ENCODE measurements at places on chromosomes 7 and 10.

- DNase-seq, result peak; percentile 75
Observed at GRCh38 chr10:121091961-121092719, 241.0 kb downstream of the WDR11 start.

GRCh38 chr7:70696201-70696754 is 435.7 kb upstream of the GALNT17 start:
- no peak for DNase-seq

DNA sequence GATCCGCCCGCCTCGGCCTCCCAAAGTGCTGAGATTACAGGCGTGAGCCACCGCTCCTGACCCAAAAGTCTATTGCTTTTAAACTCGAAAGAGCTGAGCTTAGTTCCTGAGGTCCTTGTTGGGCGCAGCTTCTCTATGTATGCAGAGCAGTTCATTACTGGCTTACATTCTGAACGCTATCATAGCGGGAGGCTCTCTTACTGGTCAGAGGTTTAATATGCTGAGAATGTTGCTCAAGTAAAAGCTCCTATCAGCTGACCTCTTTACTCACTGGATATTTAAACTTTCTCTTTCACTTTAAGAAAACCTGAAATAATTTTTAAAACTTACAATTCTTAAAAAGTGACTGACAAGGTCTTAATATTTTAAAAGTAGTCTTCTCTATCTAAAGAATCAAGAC is 160.8 kb upstream of the WNT16 start:
- DNase-seq, result no peak

DNA sequence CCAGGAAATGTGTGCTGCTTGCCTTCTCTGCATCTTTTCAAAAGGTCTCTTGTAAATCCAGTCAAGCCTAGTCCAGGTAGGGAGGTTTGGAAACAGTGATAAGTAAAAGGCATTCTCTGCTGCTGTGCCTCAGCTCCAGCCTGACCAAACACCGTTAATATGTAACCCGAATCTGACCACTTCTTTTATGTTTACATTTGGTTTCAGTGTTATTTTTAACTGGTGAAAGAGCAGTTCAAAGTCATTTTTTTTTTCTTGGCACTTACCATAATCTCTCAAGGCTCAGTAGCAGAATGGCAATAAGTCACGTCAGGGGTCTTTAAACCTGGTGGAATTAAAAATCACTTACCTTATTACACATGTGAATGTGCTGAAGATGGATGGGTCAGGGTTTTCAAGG is 216.8 kb downstream of the PTEN start:
- no peak for DNase-seq

- DNase-seq, result no peak
Observed at GRCh38 chr7:85292908-85293576, 106.2 kb upstream of the SEMA3D start.

DNA sequence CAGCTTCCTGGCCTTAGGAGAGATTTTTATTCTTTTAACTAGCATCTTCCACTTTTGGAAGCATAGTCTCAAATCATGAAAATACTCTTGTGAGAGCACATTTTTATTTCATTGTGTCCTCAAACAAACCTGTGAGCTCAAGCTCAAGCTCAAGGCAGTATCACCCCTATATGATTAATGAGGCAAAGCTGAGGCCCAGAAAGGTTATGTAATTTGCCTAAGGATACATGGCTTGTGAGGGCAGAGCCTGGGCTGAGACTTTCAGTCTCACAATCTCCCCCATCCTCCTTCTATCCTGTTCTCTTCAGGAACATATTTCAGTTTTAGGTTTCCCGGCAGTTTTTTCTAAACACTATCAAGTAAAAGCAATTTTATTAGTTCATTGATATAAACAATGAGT is 359.5 kb downstream of the PTEN start:
- DNase-seq, result no peak
